ENCODE measurements at places on chromosomes 13 and 19.

GRCh38 chr19:10543420-10544241, at the start of gene ATG4D:
Gene ATG4D, plus strand, starts transcription at chr19:10543904. Its CDS starts 187 bp downstream, at chr19:10544091.
- DNase-seq, result peak; percentile 87

DNA sequence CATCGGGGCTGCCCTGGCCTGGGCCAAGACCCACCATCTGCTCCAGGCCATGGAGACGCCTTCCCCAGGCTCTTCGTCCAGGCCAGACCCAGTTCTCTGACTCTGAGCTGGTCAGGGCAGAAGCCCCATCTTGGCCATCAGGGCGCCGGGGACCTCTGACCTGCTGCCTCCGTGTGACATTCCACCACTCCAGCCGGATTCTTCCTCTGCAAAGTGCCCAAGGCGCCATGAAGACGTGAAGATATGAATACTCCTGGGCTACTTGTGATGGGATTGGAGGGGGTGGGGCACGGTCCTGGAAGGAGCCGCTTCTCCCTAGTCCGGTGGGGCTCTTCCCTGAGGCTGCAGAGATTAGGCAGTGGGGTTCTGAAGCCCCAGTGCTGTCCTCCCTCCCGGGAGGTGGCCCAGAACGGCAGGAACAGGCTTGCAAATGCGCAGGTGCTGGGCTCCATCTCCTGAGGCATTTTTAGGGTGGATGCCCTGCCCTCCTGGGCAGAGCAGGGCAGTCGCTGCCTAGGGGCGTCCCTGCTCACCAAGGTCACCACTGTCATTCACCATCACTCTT, 26.0 kb upstream of the SLC7A10 start:
- DNase-seq, result no peak

DNA sequence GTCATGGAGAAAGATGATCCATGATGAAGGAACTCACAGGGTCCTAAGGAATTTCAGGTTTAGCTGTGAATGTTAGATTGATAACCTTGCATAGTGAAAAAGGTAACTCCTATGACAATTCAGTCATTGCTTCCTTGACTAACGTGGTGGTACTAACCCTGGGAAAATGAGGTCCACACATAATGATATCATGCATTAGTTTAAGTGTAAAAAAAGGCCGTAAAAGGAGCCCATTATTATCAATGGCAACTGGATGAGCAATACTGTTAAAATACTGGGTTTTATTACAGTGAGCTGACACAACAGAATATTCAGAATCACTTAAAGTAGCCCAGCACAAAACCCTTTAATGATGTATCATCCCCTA, 515.4 kb downstream of the DCT start:
- DNase-seq, result no peak

GRCh38 chr13:24540236-24541126, 27.9 kb upstream of the PARP4 start:
- no peak for DNase-seq

GRCh38 chr19:11154683-11155047, 917 bp downstream of the SPC24 start:
- DNase-seq, result no peak

DNA sequence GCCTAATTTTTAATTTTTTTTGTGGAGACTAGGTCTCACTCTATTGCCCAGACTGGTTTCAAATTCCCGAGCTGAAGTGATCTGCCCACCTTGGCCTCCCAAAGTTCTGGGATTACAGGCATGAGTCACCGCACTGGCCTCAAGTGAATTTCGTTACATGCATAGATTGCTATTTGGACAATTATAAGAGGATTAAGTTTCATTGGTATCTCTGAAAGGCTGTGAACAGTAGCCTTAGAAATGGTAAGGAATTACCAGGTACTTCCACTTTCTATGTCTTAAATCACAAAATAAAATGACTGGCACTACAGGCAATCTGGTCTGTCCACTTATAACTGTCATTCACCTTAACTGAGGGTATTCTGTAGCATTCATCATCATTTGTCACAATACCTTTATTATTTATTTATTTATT, 2.9 kb upstream of the CCDC9 start:
- DNase-seq, result no peak

GRCh38 chr19:39472746-39473442, 7.7 kb upstream of the TIMM50 start:
- DNase-seq, result no peak
